ENCODE measurements at places on chromosomes 3 and 15.
A peak's percentile ranks its signal among the peaks of the same experiment; 100 is the strongest.

GRCh38 chr3:31550452-31551251 is 17.9 kb downstream of the STT3B start:
- DNase-seq = no peak

DNA sequence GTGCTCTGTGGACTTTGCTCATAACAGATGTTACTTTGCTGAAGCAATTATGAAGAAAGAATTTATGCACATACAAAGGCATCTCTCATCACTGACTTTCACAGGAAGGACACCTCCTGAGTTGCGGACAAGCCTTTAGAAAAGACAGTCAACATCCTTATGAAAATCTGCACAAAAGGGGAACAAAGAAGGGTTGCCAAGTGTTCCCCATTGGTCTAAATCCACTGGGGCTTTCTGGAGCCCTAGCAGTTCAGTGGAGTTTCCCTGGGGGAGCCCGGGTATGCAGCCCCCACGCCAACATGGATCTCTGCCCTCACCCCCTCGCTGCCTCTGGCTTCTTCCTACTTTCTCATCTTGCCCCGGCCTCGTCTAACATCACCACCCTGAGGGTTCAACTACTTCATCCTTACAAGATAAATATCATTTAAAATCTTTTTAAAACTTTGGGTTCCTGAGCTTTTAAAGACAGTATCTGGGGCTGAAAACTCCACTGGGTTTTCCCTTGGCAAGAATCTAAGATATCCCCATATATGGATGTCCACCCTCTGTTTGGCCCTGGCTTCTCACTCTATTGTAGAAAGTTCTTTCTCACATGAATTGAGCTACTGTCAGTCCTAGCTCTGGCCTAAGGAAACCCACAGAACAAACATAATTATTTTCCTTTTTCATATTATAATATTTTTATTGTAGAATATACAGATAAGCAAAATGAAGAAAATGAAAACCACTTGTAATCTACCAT is 207.9 kb upstream of the RGMA start:
- DNase-seq = no peak

DNA sequence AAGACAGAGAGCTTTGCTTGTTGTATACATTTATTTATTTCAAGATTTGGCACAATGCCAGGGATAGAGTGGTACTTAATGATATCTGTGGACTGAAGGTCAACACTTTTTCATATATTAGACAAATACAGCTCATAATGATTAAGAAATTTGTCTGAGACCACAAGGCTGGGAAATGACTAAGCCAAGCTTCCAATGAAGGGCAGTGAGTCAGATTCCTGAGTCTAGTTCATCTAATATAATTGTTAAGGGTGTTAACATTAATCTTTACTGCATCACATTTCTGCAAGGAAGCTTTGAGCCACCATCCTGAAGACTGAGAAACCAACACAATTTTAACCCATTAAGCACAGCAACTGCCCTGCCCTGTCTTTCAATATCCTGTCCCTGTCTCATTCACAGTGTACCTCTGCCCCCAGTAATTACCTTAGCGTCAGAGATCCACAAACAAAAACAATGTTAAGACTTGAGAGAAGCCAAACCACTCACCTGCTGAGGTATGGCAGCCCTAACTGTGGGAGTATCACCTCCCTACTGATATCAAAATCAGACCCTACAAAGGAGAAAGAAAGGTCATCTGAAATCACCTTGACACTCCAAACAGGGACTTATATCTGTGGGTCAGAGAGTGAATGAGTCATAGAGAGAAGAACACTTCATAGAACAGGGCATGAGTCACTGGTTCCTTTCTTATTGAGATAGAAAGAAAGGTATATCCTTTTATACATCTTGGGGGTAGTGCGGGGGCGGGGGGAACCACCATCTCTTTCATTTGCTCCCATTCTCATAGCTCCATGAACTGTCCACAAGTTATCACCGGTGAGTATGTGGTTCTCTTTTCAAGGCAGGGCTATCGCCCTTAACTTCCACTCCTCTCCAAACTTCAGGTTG is 74.7 kb downstream of the MAGI1 start:
- peak; percentile 40 for DNase-seq

- no peak for DNase-seq
Measured at GRCh38 chr3:195151866-195152541, 119.0 kb downstream of the XXYLT1 start.

DNA sequence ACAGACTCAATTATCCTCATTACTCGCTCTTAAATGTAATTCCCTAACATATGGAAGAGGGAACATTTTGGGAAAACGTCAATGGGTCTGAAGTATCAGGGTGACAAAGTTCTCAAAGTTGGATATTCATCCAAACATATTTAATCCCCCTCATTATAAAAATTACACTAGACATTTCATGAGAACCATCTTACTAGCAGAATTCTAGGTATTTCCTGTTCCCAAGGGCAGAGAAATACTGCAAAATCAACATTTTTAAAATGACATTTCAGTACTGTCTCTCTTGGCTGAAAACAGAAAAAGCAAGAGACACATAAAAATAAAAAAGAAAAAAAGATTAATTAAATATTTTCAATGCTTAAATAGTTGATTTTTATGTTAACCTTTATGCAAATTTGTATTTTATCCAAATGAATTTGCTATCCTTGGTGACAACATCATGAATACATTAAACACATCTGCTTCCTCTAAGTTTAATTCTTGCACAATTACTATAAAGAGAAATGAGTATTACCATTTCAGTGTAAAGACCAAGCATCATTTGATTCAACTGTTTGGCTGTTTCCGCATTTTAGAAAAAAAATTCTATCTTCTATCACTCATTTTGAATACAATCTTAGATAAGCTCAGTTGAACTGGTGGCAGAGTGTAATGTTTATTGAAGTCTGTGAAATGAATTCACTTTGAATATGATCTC is 114.8 kb upstream of the COL8A1 start:
- no peak for DNase-seq

DNA sequence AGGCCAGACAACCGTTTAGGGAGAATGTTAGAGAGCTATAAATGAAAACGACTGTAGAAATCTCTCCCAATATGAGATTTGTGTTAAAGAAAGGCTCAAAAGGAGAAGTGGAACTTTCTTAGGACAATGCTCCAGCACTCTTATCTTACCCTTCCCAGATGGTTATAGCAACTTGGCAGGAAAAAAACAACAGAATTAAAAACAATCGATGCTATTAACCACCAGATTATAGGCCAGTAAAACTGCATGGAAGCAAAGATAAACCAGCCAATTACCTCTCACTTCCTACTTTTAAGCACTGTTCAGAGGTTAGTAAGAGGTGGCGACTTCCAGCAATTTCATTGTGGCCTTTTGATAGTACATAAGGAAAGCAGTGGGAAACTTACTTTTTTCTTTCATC is 72.9 kb downstream of the TMCC1 start:
- DNase-seq = no peak

DNA sequence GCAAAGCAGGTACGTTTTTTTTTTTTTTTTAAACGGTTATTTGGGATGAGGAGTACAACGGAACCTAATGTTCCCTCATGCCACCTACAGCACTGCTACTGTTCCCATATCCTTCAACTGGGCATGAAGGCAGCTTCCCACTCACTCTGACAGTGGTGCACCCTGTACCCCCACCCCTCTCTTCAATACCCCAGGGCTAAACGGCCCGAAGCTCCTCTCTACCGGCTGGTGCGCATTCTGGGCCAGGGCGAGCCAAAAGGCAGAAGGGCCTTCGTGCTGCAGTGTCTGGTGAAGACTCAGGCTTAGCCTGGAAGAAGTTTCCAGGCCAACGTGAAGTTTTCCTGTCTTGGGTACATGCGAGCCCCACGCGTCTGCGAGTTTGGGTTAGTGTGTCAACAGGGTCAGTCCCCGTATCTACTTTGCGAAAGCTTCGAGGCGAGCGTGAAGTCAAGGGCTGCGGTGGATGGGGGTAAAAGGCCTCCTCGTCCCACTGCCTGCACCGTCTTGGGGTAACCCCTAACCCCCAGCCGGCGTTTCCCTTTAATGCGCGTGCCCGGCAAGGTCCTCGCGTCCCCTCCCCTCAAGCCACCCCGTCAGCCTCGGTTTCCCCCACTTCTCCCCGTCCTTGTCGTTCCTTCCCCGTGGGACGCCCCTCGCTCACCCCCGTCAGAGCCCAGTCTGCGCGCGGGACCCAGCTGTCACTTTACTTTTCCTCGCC is 765 bp upstream of the UBE2E2 start:
- no peak for DNase-seq

- DNase-seq = no peak
Measured at GRCh38 chr3:21613372-21614070, 137.5 kb downstream of the ZNF385D start.

GRCh38 chr3:73070675-73071575 is 9.5 kb downstream of the EBLN2 start:
- no peak for DNase-seq

- DNase-seq = no peak
Measured at GRCh38 chr15:74405823-74406222, 27.9 kb downstream of the SEMA7A start.

- no peak for DNase-seq
Measured at GRCh38 chr15:81381720-81382119, 7.7 kb upstream of the TMC3 start.

DNA sequence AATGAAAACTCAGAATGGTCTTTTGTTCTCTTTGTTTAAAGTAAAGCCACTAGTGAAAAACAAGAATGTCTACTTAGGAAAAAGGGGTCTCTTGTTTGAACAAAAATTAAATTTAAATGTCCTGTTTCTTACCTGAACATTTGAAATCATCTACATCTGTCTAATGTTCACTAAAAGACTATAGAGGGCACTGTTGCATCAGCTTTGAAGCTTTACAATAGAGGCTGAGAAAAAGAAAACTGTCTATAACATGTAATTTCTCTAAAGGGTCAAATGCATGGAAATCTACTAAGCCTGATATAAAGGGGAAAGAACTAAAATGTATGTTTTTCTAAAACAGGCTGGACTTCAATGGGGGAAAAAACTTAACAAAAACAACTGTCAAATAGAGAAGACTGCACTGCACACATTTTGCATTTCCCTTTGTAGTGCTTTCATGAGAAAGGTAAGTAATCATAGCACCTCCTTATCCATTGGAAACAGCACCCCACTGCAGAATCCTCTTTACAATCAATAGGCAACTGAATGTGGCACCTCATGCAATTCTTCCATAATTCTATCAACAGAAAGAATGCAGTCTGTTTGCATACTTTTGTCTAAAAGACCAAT is 26.3 kb downstream of the DPH6 start:
- DNase-seq = peak; percentile 19

- peak; percentile 28 for DNase-seq
Measured at GRCh38 chr3:151875759-151876158, 2.3 kb downstream of the SUCNR1 start.

DNA sequence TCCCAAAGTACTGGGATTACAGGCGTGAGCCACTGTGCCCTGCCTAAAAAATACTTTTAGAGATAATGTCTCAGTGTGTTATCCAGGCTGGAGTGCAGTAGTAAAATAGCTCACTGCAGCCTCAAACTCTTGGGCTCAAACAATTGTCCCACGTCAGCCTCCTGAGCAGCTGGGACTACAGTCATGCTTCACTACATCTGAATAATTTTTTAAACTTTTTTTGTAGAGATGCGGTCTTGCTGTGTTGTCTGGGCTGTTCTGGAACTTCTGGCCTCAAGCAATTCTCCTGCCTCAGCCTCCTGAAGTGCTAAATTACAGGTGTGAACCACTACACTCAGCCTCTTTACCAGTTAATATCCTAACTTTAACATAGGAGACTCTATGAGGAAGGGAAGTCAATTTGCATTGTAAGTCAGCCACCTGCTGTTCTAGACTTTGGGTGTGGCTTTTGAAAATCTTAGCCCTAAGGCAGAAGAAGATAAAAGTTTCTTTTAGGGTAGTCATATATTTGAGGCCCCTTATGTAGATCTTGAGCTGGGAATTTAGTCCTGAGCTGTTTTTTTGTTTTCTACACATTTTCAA is 78.2 kb upstream of the RASGRP1 start:
- no peak for DNase-seq

DNA sequence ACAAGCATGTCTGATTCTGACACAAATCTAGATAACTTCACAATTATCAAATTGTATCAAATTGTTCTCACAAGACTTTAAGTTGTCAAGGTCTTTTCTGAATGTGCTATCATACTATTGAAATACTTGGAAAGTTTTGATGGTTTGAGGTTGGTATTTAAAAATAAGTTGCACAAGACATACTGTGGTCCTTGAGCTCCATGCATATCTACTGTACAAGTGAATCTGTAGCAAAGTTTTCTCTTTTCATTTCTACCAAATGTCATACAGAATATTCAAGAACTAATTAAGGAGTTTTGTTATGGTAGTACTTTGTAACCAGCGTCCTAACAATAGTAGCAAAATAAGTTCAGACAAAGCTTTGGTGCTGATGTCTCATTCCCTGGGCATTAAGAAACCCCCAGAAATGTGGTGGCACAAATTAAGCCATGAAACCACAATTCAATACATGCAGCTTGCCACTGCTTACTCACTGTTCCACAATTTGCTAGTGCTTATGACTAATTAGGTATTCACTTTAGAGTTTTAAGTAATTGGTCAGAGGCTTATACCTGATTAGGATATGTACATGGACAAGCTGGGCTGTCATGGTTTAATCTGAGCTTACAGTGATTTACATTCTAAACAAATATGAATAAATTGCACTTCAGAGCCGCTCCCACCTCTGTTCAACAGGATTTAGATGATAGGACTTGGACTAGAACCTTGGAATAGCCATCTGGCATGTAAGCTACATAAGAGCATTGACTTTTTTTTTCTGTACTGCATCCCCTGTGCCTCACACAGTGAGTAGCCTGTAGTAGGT is 8.8 kb downstream of the TBC1D23 start:
- DNase-seq = no peak

DNA sequence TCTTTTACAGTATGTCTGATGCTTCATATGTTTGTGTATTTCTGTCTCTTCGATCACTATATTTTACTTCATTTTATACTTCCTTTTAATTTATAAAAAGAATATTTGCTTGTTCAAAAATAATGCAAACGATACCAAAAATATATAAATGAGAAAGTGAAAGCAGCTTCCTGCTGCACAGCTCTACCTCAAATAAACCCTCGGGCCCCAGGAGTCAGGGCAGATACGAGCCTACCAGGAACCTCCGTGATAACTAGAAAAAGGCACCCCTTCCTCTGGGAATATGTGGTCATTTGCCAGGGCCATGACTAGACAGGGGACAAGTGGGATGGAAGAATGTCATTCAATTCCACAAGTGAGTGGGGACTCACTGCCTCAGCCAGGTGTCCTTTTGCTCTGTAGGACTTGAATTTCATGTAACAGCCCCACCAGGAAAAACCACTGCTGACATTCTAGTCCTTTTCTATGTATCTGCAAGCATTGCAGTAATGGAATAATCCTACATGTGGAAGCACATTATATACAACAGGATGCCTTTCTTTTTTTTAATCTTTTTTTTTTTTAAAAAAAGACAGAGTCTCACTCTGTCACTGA is 133.3 kb downstream of the SUCLG2 start:
- no peak for DNase-seq

GRCh38 chr15:36517758-36518157 is 61.7 kb upstream of the CDIN1 start:
- no peak for DNase-seq

GRCh38 chr3:108474581-108474980 is 35.8 kb downstream of the MYH15 start:
- DNase-seq = no peak
